Glutamatergic neuron (in vitro differentiated cells): ENCODE measurements at places on chromosomes 12 and 14.

DNA sequence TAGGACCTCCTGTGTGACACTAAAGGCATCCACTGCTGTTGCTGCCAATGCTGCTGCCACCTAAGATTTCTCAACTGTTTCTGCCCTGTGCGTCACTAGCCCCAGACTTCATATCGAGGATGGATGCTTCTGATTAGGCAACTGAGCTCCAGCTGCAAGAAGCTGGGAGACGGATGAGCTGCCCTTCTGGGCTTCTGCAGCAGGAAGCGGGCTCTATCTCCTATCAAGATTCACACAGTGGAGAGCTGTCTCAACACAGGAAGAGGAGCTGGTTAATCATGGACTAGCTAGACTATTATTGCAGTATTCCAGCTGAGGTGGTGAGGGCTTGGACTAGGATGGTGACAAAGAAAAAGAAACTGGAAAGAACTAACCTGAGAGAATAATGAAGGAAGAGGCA lies 59.2 kb upstream of the PELI2 start:
- DNase-seq = no peak

DNA sequence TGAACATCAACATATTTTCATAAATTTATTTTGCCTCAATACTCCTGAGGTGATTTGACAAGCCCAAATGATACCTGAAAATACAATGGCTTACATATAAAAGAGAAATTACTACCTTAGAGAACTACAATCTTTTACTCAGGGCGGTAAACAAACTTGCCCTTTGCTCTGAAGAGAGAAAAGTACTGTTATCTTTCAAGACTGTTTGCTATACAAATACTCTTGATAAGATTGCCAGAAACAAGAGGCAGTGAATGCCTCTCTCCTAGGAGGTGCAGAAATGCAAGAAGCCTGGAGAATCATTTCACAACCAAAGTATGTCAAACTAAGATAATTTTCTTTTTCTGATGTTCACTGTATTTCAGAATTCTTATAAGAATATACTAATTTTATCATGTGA lies 160.3 kb downstream of the ALX1 start:
- DNase-seq = no peak

DNA sequence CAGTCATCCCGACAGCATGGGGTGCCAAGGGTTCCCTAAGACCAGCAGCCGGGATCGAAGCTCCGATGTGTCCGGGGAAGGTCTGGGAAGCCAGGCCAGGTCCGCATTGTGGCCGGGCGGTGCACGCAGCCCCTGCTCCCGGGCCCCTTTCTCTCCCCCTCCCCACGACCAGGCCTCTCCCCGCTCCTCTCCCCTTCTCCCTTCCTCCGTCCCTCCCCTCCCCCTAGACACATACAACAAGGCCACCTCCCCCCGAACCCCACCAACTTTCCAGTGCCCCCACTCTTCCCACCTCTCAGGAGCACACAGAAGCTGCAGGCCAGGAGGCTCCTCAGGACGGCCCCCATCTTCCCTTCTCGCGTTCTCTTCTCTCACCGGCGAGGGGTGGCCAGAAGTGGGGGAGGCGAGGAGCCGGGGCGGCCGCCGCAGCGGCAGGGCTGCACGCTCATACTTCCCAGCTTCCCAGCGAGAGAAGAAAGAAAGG lies 413 bp downstream of the LRP6 start:
- DNase-seq = peak; percentile 54

- no peak for DNase-seq
Observed at GRCh38 chr12:113948151-113948914, 17.8 kb downstream of the RBM19 start.

DNA sequence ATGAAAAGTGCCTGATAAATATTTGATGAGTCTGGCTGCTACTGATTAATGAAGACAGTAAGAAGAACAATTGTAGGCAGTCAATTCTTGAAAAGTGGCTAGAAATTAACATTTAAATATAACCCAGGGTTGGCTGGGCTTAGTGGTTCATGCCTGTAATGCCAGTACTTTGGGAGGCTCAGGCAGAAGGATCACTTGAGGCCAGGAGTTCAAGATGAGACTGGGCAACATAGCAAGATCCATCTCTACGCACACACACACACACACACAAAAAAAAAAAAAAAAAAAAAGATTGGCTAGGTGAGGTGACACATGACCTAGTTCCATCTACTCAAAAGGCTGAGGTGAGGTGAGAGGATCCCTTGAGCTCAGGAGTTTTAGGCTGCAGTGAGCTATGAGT lies 7.9 kb upstream of the PLBD1 start:
- no peak for DNase-seq
